Activated CD4-positive, CD25-positive, alpha-beta regulatory T cell treated with anti-CD3 and anti-CD28 coated beads, Interleukin-2, amount 50 U/mL, for 24 hours (primary cell): ENCODE measurements at places on chromosomes 1 and 21.

GRCh38 chr1:203204756-203205155 lies 18.3 kb upstream of the CHI3L1 start:
- no peak for ATAC-seq

GRCh38 chr1:197152662-197153061 lies 6.2 kb upstream of the ASPM start:
- no peak for ATAC-seq

DNA sequence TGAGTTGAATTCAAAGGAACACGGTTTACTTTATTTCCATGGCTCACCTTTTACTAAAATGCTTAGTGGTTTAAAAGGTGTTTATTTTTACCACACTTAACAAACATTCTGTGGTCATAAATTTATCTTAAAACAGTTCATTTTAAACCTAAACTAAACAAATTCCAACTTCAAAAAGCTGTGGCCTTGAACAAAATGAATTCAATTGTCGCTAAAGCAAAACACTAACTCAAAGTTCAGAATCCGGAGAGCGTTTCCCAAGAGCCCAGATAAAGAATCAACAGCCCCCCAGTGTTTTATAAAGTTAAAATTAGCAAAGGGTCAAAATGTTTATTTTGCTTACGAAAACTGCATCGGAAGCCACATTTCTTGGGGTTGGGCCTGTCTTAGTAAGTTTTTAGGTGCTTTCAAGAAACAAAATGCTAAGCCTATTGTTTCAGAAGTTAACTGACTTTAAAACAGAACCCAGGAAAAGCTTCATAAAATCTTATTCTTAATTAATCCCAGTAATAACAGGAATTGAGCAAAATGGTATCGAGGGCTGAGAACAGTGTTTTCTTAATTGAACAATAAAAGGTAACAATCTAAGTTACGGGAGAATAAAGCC lies 1.3 kb downstream of the PUM1 start:
- ATAC-seq: no peak

DNA sequence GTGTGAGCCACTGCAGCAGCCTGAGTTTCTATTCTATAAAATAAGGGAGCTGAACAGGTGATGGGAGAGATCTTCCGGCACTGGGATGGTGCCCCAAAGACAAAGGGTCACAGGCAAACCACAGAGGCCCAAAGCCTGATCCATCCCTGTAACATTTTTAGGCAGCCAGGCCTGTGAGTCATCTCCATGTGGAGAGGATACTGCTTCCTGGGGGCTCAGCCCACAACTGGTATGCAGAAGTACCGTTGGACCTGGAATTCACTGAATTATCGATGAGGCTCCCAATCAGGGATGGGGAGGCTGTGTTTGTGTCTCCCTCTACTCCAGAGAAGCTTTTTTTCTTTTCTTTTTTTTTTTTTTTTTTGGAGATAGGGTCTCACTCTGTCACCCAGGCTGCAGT lies 48.8 kb upstream of the WASF2 start:
- no peak for ATAC-seq

DNA sequence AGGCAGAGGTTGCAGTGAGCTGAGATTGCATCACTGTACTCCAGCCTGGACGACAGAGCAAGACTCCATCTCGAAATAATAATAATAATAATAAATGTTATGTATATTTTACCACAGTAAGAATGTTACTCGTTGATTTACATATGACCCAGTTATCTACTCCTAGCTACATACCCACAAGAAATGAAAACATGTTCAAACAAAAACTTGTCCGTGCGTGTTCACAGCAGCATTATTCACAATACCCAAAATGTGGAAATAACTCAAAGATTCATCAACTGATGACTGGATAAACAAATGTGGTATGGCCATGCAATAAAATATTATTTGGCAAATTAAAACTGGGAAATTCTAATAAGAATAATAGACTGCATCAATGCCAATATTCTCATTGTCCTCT lies 31.7 kb upstream of the ENSA start:
- ATAC-seq: no peak

DNA sequence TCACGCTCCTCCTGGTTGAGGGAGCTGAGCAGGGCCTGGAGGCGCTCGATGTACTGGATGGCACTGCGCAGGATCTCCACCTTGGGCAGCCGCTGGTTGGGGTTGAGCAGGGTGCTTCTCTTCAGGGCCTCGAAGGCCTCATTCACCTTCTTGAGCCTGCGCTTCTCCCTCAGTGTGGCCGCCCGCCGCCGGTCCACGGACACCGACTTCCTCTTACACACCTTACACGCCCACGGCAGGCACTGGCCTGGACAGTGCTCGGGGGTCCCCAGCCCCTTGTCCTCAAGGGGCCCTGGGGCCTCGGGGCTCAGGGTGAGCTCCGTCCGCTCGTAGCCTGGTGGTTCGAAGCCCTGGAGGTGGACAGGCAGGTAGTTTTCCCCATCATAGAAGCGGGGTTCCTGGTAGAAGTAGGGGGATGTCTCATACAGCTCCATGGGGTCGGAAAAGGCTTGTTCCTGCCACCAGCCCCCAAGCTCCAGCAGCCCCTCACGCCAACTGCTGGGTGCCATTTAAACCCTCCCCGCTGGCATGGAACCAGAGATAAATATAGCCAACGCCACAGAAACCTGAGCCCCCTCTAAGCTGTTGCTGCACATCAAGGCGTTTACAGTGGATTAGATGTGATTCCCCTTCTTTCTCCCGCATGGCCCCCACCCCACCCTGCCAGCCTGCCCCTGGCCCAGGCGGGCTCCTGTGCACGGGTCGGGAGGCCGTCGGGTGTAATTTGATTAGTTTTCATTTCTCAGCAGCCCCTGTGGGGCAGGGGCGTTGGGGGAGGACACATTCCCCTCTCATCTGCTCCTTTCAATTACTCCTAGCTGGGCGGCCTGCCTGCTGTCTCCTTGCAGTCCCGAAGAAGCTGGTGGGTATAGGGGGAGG lies at the start of gene MYOG:
TSS of gene MYOG (minus strand) at position 485 of the 879 bp plus-strand sequence. CDS start at position 434, 51 bp downstream.
- no peak for ATAC-seq

- ATAC-seq: no peak
Observed at GRCh38 chr1:231519166-231519565, 9.3 kb upstream of the TSNAX start.

DNA sequence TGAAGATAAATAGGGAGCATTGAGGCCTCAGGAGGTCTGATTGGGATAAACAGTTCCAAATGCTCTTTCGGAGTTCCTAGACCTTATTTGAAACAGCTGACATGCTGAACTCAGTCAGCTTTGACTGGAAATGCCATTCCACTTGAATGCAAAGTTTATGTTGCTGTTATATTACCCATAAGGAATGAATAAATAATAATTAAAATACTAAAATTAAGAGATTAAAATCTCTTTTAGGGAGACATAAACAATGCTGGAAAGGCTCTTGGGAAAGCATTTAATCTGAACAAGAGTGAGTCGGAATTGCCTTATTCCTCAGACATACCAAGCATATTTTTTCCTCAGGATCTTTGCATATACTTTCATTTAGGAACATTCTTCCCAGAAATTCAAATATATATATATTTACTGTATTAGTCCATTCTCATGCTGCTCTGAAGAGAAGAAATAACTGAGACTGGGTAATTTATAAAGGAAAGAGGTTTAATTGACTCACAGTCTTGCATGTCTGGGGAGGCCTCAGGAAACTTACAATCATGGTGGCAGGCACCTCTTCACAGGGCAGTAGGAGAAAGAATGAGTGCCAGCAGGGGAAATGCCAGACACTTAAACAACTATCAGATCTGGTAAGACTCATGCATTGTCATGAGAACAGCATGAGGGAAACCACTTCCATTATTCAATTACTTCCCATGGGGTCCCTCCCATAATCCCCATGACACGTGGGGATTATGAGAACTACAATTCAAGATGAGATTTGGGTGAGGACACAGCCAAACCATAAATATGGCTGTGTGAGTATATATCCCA lies 318.2 kb upstream of the PLXNA2 start:
- ATAC-seq: no peak

GRCh38 chr1:33032126-33032869 lies 4.4 kb downstream of the AK2 start:
- ATAC-seq: no peak

GRCh38 chr1:31936278-31936980 lies 1.7 kb downstream of the PTP4A2 start:
- no peak for ATAC-seq

- no peak for ATAC-seq
Observed at GRCh38 chr1:47751996-47752451, 245.2 kb downstream of the TRABD2B start.
